ENCODE measurements at places on chromosomes 7 and 10.

- peak; percentile 75 for DNase-seq
These were observed 95.4 kb downstream of the ELMO1 start for GRCh38 chr7:37352974-37353948.

DNA sequence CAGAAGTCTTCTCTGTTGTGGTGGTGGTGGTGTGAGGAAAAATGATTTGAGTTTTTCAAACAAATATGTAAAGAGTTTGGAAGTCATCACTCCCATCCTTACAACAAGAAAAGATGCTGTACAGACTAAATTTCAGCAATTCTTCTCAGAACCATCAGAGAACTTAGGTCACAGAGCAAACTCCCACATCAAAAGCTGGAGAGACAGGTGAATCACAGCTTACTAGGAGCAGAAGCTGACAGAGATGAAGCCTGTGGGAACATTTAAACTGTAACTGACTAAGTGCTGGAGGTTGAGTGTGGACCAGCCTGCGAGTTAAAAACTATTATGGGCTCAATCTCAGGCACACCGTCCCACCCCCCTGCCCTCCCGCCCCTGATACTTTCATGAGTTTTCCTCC is 97.3 kb downstream of the AKR1D1 start:
- no peak for DNase-seq

GRCh38 chr7:136859803-136860202 is 8.6 kb upstream of the CHRM2 start:
- no peak for DNase-seq

DNA sequence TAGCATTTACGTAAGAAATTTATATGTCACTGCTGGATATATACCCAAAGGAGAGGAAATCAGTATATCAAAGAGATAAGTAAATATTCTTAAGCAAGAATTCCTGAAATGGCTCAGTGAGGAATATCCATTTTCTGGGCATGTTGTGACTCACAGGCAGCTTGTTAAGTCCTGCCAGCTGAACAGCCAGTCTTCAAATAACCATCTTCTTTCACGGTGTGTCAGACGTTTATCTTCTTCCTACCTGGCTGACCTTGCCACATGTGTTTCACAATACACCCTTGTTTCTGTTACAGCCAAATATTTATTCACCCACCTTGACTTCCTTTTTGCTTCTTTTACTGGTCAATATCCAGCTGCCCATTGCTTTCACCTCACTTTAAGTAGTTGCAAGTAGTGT is 648.1 kb downstream of the ANKRD7 start:
- DNase-seq, result no peak

- no peak for DNase-seq
These were observed 240.0 kb upstream of the NFE2L3 start for GRCh38 chr7:25911738-25912607.

DNA sequence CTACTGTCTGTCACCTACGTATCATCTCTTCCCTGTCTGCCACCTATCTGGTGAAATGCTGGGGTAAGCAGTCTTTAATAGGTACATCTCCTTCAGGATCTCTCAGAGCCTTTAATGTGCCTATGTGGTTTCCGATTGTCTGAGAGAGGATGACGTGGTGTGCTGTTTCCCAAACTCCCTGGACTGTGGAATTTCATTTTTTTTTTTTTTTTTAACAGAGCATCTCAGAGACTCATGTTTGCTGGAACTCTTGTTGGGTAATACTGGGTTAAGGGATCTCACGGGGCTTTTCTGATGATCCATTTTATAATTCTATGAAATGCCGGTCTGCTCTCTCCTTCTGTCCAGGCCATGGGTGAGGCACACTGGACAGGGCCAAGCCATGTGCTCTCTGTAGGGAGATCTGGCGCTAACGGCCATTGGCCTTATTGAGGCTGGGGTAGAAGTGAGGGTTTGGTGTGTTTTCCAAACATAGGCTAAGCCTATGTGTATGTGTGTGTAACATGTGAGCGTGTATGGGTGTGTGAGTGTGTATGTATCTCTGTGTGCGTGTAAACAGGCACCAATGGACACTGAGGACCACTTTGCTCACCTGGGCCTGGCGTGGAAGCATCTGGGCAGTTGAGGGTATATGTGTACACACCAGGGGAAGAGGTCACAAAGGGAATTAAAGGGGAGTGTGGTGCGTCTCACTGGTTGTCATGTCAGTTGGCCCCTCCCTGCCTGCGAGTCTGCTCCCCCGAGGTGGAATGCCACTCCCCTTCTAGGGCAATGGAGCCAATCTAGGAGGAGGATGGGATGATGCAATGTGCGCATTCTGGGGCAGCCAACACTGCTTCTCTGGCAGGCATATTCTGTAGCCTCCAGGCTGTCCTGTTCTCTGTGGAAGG is 7.8 kb downstream of the ADRA2A start:
- no peak for DNase-seq

GRCh38 chr7:131325179-131325840 is 2.4 kb upstream of the MKLN1 start:
- DNase-seq, result peak; percentile 35

DNA sequence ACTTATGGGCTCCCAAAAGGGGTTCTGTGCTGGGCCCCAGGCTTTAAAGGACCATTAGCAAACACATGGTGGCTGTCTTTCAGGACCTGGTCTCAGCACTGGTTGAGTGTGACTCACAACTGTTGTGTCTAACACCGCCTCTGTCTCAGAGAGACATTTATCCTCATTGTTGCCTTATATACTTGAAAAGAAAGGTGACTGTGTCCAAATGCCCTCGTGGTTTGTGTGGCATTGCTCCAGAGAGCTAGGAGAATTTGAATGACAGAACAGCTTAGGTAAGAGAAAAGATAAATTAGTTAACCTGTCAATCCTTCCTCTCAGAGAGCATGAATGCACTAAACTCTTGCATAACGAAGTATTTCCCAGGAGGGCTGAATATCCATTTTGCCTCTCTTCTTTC is 14.5 kb upstream of the FAM13C start:
- no peak for DNase-seq

DNA sequence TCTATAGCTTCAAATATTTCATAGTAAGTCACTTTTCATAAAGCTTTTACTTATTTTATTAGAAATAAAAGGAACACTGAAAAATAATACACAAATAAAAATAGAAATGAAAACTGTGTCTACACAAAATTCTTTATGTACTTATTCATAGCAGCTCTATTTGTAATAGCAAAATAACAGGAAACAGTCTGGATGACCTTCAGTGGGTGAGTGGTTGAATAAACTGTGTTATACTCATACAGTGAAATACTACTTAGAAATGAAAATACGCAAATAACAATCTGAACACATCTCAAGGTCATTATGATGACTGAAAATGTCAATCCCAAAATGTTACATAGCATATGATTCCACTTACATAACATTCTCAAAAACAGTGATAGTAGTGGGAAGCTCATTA is 138.7 kb upstream of the PCLO start:
- no peak for DNase-seq

- no peak for DNase-seq
These were observed 305.3 kb downstream of the PRPF18 start for GRCh38 chr10:13892001-13892491.

GRCh38 chr10:131806146-131806545 is 94.7 kb upstream of the PPP2R2D start:
- no peak for DNase-seq

DNA sequence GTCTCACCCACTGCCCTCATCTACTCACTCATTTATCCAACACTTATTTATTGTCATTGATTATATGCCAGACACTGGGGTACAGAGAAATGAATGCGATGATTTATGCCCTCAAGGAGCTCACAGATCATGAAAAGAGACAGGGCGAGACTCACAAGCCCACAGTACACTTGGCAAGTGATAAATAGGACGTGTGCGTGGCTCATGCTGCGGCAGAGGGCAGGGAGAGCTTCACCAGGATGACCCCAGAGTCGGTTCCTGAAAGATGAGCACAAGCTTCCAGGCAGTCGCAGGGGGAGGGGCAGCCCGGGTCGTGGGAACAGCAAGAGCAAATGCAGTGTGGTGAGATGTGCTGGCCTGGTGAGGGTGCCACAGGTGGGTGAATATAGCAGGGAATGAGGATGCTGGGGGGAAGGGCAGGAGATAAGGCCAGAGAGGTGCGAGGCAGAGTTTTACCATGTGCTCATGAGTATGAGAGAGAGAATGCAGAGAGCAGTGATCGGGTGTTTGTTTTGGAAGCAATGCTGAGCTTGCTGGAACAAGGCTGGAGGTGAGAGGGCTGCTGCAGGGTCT is 70.9 kb downstream of the ATXN7L1 start:
- DNase-seq, result no peak

Data from CD4-positive, alpha-beta T cell treated with Interleukin-6 for 4 hours (primary cell).